Ovary (tissue), 10 donors: ENCODE measurements at places on chromosomes 6 and 20. TPM values are rescaled to one million over a fixed set of nuclear protein-coding genes. Genes with fewer than 3 reads are reported as not detected.
A peak's percentile ranks its signal among the peaks of the same experiment; 100 is the strongest.

DNA sequence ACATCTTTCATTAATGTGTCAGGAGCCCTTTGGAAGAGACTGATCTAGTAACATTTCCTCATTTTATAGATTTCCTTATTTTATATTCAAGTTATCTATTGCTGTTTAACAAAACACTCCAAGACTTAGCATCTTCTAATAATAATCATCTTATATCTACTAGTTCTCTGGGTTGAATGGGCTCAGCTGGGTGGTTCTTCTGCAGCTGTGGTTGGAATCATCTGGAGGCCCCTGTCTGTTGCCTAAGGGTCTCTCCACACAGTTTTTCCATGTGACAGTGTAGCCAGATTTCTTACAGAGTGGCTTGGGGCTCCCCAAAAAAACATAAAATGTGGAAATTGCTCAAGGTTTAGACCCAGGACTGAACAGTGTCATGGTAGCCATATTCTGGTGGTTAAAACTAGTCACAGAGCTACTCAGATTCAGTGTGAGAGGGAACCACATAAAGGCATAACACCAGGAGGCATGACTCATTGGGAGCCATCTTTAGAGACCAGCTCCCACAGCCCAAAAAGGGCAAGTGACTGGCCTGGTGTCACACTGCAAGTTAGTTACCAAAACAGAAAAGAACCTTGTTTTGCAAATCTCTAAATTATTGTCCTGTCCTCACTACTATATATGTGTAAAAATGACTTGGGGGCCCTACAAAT, 11.5 kb downstream of the SLC2A10 start:
- H3K27me3 ChIP-seq: no peaks in the 10 kb centered on the region
- no peak overlapping the region for H3K27ac ChIP-seq
- DNase-seq: no peak
- no peaks in the 10 kb centered on the region for H3K36me3 ChIP-seq

GRCh38 chr20:40868551-40869217, 159.9 kb upstream of the TOP1 start:
- H3K36me3 ChIP-seq: no peaks in the 10 kb centered on the region
- H3K27ac ChIP-seq: peak overlapping the region; percentile 0
- DNase-seq: peak; percentile 48
- peaks cover 11% of the 10 kb centered on the region for H3K4me1 ChIP-seq
- H3K27me3 ChIP-seq: no peaks in the 10 kb centered on the region

DNA sequence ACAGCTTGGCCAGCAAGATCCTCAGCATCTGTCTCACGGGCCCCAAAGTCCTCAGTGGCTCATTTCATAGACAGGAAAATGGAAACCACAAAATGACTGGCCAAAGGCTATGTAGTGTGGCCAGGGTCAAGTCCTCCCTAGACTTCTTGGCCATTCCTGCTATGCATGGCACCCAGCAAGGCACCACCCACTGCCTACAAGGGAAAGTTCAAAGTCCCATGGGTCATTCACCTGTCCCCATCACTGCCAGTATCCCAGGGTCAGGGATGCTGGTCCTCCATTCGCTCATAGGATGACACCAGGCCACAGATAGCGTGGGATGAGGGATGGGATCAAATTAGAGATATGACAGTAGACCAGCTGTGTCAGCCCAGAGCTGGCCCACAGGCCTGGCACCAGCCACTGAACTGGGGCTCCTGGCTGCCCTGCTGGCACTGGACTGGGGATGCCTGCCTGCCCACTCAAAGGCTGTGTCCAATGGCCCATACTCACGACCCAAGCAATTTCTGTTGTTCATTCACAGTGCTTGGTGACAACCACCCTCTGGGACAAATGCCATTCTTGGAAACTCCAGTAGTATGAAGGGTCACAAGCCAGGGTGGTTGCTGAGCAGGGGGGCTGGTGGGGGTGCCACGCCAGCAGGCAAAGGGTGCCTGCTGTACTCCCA, 11.6 kb downstream of the ADISSP start:
- H3K4me3 ChIP-seq: no peak overlapping the region
- no peak for DNase-seq
- peaks cover 14% of the 10 kb centered on the region for H3K4me1 ChIP-seq
- no peak overlapping the region for H3K27ac ChIP-seq

- H3K27ac ChIP-seq: no peak overlapping the region
- H3K27me3 ChIP-seq: no peaks in the 10 kb centered on the region
- H3K4me3 ChIP-seq: no peak overlapping the region
- H3K4me1 ChIP-seq: no peaks in the 10 kb centered on the region
- no peaks in the 10 kb centered on the region for H3K36me3 ChIP-seq
These were observed 664.2 kb upstream of the PTCHD4 start for GRCh38 chr6:48775157-48775556.

- DNase-seq: peak; percentile 52
- H3K36me3 ChIP-seq: no peaks in the 10 kb centered on the region
- H3K4me1 ChIP-seq: peaks cover 3% of the 10 kb centered on the region
These were observed at the start of gene FERMT1 for GRCh38 chr20:6122873-6123648. FERMT1 (minus strand) TSS chr20:6123030; CDS start chr20:6119554, 3,476 bp downstream.

GRCh38 chr20:35314816-35315631, 22.8 kb upstream of the FAM83C start:
- H3K36me3 ChIP-seq: no peaks in the 10 kb centered on the region
- H3K27ac ChIP-seq: no peak overlapping the region
- H3K4me1 ChIP-seq: no peaks in the 10 kb centered on the region
- no peaks in the 10 kb centered on the region for H3K27me3 ChIP-seq

- no peak overlapping the region for H3K27ac ChIP-seq
- no peak overlapping the region for H3K4me3 ChIP-seq
- H3K4me1 ChIP-seq: no peaks in the 10 kb centered on the region
- DNase-seq: no peak
These were observed 76.0 kb downstream of the RSPH3 start for GRCh38 chr6:158923805-158924498.

DNA sequence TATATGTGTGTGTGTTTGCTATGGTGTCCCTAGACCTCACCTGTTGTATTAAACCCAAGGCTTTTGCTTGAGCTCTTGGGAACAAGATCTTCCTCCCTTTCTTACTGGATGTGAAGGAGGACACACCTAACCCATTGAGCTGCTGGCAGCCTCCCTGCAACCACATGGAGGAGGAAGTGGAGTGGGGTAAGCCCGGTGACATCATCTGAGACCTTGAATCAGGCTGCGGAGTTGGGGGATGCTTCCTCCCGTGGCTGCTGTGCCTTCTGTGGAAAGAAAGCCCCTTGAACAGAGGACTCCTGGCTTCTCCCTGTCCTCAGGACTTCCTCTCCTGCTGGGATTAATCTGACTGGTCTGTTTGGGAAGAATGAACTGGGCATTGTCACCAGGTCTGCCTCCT, 3.3 kb downstream of the CST11 start:
- no peaks in the 10 kb centered on the region for H3K36me3 ChIP-seq
- no peak overlapping the region for H3K4me3 ChIP-seq
- H3K27me3 ChIP-seq: no peaks in the 10 kb centered on the region
- H3K4me1 ChIP-seq: no peaks in the 10 kb centered on the region

DNA sequence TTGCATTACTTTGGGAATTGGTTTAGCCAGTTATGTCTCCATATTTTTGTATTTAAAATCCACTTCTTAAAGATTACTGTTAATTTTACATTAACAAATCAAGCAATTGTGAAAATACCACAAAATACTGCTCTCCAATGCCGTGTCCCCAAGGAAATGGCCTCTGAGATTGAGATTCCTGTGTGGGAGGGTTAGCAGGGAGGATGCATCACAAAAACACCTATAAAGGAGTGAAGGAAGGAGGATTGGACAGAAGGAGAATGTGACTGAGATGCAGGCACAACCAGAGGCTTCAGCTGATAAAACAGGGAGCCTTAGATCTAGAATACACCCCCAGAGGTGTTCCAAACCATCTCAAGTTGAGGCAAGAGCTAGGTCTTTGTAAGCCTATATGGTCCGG, 34.2 kb upstream of the NKAIN2 start:
- no peaks in the 10 kb centered on the region for H3K27me3 ChIP-seq
- no peak overlapping the region for H3K4me3 ChIP-seq
- no peak overlapping the region for H3K27ac ChIP-seq
- no peak for DNase-seq
- no peaks in the 10 kb centered on the region for H3K4me1 ChIP-seq
- H3K36me3 ChIP-seq: no peaks in the 10 kb centered on the region

DNA sequence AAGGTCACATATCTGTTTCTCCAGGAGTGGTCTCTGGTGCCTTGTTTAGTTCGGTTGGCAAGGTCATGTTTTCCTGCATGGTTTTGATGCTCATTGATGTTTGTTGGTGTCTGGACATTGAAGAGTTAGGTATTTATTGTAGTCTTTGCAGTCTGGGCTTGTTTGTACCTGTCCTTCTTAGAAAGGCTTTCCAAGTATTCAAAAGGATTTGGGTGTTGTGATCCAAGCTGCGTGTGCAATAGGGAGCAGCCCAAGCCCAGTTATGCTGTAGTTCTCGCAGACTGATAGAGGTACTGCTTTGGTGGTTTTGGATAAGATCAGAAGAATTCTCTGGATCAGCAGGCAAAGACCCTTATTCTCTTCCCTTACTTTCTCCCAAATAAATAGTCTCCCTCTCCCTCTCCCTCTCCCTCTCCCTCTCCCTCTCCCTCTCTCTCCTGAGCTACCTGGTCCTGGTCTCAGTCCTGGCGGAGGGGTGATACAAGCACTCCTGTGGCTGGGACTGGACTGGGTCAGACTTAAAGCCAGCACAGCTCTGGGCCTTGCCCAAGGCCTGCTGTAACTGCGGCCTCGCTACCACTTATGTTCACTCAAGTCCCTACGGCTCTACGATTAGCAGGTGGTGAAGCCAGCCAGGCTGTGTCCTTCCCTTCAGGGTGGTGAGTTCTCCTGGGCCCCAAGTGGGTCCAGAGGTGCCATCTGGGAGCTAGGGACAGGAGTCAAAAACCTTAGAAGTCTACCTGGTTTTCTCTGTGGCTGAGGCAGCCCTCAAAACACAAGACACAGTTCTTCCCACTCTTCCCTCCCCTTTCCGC, 27.3 kb upstream of the GRM4 start:
- no peaks in the 10 kb centered on the region for H3K36me3 ChIP-seq
- H3K27ac ChIP-seq: no peak overlapping the region
- H3K27me3 ChIP-seq: no peaks in the 10 kb centered on the region
- no peaks in the 10 kb centered on the region for H3K4me1 ChIP-seq

- no peaks in the 10 kb centered on the region for H3K36me3 ChIP-seq
- no peaks in the 10 kb centered on the region for H3K27me3 ChIP-seq
- peak; percentile 35 for DNase-seq
- H3K4me3 ChIP-seq: no peak overlapping the region
- no peak overlapping the region for H3K27ac ChIP-seq
These were observed 54.8 kb downstream of the DSTN start for GRCh38 chr20:17624551-17625245.

- no peaks in the 10 kb centered on the region for H3K4me1 ChIP-seq
These were observed 548.2 kb downstream of the PRKN start for GRCh38 chr6:162179196-162179951.

DNA sequence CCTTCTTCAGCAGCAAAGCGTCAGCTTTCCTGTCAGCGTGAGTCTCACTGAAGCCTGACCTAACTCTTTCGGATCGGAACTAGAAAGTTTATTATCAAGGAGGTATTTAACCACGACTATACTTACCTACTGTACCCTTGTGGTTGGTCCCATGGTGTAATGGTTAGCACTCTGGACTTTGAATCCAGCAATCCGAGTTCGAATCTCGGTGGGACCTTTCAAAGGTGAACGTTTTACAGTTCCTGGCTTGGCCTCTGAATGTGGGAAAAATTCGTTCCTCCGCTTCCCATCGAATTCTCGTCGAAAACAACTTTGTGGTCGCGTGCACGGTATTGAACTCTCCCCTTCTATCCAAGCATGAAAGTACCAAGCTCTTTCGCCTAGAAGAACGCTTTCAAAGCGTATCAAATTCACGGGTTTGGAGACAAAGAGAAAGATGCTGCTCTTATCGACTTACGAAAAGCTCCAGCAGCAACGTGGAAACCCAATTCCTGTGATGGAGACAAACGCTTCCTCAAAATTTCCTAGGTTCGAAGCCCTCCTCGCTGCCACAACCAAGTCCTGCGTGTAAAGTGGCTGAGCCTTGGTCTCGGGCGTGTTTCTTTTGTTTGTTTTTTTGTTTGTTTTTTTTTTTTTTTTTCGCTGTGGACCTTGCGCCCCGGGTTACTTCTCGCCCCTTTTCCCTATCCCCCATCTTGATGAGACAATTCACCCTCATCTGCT, 63.7 kb downstream of the GPX5 start:
- DNase-seq: peak; percentile 63
- no peak overlapping the region for H3K27ac ChIP-seq
- H3K36me3 ChIP-seq: no peaks in the 10 kb centered on the region
- no peaks in the 10 kb centered on the region for H3K27me3 ChIP-seq
- H3K4me3 ChIP-seq: peak overlapping the region; percentile 14
- H3K4me1 ChIP-seq: peaks cover 10% of the 10 kb centered on the region

The LY6G6F gene
- not detected for polyA plus RNA-seq

The SLC22A2 gene
- 0.20 TPM for polyA plus RNA-seq

The VSX1 gene
- 0.75 TPM for polyA plus RNA-seq

The SAYSD1 gene
- 11.4 TPM for polyA plus RNA-seq

The ALDH5A1 gene
- 14.1 TPM for polyA plus RNA-seq

The ANKRD66 gene
- polyA plus RNA-seq: not detected

The TMEM244 gene
- not detected for polyA plus RNA-seq

The C6orf15 gene
- not detected for polyA plus RNA-seq

The UNC5CL gene
- 0.60 TPM for polyA plus RNA-seq

The IDH3B gene
- 105 TPM for polyA plus RNA-seq

The LPA gene
- 0.01 TPM for polyA plus RNA-seq

The BEND3 gene
- polyA plus RNA-seq: 1.0 TPM

The PRSS16 gene
- polyA plus RNA-seq: 3.5 TPM

The KIAA1755 gene
- 9.6 TPM for polyA plus RNA-seq
